ENCODE measurements at places on chromosomes 1 and 21. TPM values are rescaled to one million over a fixed set of nuclear protein-coding genes. Genes with fewer than 3 reads are reported as not detected.
A peak's percentile ranks its signal among the peaks of the same experiment; 100 is the strongest.

The TMEM269 gene
- 0.16 TPM for total RNA-seq

DNA sequence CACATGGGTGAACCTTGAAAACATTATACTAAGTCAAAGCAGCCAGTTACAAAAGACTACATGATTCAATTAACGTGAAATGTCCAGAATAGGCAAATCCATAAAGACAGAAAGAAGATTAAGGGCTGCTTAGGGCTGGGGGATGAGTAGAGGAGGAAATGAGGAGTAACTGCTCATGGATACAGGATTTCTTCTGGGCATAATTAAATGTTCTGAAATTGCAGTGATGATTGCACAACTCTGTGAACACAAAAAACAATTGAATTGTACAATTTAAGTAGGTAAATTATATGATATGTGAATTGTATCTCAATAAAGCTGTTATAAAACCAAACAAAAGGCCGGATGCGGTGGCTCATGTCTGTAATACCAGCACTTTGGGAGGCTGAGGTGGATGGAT, 52.2 kb downstream of the RERE start:
- H3K4me3 ChIP-seq, result no peak overlapping the region
- H3K27me3 ChIP-seq, result no peaks in the 10 kb centered on the region
- H3K4me1 ChIP-seq, result peaks cover 15% of the 10 kb centered on the region

DNA sequence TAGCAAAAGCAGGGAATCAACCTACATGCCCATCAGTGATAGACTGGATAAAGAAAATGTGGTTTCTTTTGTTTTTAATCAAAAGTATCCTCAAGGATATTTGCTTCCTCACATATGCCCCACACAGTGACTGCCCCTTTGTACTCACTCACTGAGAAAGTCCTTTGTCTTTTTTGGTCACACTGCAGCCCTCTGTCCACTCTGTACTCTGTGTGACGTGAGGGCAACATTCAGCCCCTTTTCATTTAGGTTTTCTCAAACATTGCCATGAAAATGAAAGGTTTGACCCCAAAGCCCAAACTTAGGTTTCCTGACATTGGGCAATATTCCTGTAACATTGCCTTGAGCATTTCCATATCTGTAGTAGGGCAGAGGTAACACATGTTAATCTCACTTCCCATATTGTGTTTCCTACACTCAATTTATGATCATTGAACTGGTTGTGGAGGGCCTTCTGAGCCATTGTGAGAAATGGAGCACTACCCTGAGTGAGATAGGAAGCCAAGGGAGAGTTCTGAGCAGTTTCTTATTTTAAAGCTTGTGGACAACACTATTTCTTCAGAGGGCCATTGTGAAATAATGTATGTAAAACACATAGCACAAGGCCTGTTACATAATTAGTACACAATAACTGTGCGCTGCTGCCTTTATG, 501.9 kb upstream of the C1orf87 start:
- no peak for DNase-seq
- no peak overlapping the region for H3K27ac ChIP-seq
- H3K4me1 ChIP-seq, result no peaks in the 10 kb centered on the region
- H3K36me3 ChIP-seq, result no peaks in the 10 kb centered on the region
- no peak overlapping the region for H3K4me3 ChIP-seq
- no peaks in the 10 kb centered on the region for H3K27me3 ChIP-seq

DNA sequence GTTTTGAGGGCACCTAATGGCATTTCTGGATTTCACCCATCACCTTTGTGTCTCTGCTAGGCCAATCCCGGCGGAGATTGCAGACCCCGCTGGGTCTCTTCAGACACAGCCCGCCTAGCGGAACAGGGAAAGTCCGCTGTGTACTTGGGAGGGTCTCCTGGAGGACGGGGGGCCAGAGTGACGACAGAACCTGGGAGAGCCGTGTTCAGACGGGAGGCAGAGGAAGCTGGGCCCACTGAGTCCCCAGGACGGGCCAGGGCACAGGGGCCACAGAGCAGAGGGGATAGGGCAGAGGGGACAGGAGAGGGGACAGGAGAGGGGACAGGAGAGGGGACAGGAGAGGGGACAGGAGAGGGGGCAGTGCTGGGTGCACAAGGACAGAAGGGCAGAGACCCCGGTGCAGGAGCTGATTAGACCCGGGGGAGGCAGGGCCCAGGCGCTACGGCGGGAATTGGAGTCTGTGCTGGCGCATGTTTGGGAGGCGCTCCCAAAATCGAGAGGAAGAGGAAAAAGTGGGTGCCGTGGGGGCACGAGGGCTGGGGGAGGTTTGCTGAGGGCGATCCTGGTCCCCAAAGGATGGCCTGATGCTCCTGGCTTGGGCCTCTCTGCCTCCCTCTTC, 12.7 kb downstream of the TRPM2 start:
- H3K4me1 ChIP-seq, result no peaks in the 10 kb centered on the region
- no peak for DNase-seq
- peaks cover 5% of the 10 kb centered on the region for H3K27me3 ChIP-seq
- no peak overlapping the region for H3K4me3 ChIP-seq
- H3K36me3 ChIP-seq, result peaks cover 9% of the 10 kb centered on the region
- no peak overlapping the region for H3K27ac ChIP-seq

The UBL4B gene
- not detected for total RNA-seq

DNA sequence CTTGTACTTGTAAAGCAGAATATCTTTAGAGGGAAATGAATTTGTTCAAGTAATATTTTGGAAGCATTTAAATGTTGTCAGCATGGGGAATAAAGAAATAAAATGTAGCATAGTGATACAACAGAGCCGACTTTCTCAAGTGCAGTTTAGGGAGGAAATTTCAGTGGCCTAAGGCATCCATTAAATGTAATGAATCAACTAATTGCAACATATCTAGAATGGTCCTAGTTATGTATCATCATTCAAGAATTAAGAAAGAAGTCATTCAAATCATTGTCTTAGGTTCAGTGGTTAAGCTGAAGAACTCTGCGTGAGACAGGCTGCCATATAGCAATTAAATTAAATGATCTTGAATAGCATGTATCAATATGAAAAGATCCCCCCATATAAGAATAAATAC, 360.7 kb downstream of the TBX15 start:
- no peaks in the 10 kb centered on the region for H3K27me3 ChIP-seq
- no peak overlapping the region for H3K4me3 ChIP-seq
- DNase-seq, result no peak
- no peak overlapping the region for H3K27ac ChIP-seq
- H3K36me3 ChIP-seq, result no peaks in the 10 kb centered on the region

DNA sequence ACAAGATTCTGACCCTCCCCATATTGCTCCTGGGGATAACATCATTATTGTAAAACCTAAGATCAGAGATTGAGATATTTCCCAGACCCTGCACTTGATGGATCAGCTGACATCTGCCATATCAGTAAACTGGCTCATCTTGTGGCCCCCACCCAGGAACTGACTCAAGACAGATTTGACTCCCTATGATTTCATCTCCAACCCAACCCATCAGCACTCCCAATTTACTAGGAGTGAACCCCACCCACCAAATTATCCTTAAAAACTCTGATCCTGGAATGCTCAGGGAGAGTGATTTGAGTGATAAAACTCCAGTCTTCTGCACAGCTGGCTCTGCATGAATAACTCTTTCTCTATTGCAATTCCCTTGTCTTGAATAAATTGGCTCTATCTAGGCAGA, 6.1 kb upstream of the CLCC1 start:
- H3K36me3 ChIP-seq, result peaks cover 14% of the 10 kb centered on the region
- H3K27me3 ChIP-seq, result no peaks in the 10 kb centered on the region
- no peak overlapping the region for H3K27ac ChIP-seq

- H3K27ac ChIP-seq, result no peak overlapping the region
- no peaks in the 10 kb centered on the region for H3K36me3 ChIP-seq
- no peak overlapping the region for H3K4me3 ChIP-seq
- peaks cover 1% of the 10 kb centered on the region for H3K27me3 ChIP-seq
- DNase-seq, result no peak
Observed at GRCh38 chr1:41428738-41429640, 55.5 kb downstream of the EDN2 start.

- H3K27ac ChIP-seq, result no peak overlapping the region
- H3K27me3 ChIP-seq, result no peaks in the 10 kb centered on the region
- peaks cover 15% of the 10 kb centered on the region for H3K36me3 ChIP-seq
- DNase-seq, result no peak
Observed at GRCh38 chr1:193415256-193415655, 228.8 kb upstream of the B3GALT2 start.

GRCh38 chr1:201020040-201020591, 3.4 kb downstream of the KIF21B start:
- peak overlapping the region; percentile 96 for H3K4me3 ChIP-seq
- H3K27ac ChIP-seq, result peak overlapping the region; percentile 98
- peaks cover 71% of the 10 kb centered on the region for H3K4me1 ChIP-seq
- no peaks in the 10 kb centered on the region for H3K27me3 ChIP-seq
- no peak for DNase-seq
